Activated T-cell treated with anti-CD3 and anti-CD28 coated beads for 4 hours (primary cell): ENCODE measurements at places on chromosomes 12 and 14.

GRCh38 chr12:6613015-6613775 is 6.0 kb upstream of the CHD4 start:
- DNase-seq: no peak

- DNase-seq: no peak
Observed at GRCh38 chr14:92472860-92473259, 40.7 kb upstream of the RIN3 start.

- DNase-seq: no peak
Observed at GRCh38 chr12:57760347-57760982, 5.6 kb downstream of the MARCHF9 start.

DNA sequence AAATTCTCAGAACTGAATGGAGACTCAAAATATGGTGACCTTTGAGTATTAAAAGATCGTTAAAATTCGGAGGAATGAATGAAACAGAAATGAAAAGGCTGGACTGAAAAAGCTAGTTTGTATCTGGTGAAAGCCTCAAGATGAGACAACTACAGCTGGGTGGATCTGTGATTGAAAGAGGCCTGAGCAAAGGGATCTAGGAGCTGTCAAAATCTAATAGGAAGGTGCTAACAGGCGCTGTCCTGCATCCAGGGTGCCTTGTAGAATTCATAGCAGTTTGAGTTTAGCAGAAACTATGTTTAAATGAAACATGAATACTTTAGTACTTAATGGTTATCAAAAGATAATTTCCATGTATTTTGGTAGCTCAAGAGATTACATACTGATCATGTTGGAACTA is 2.3 kb downstream of the YY1 start:
- no peak for DNase-seq

GRCh38 chr12:42442311-42442759 is 116.4 kb downstream of the PPHLN1 start:
- no peak for DNase-seq

- no peak for DNase-seq
Observed at GRCh38 chr14:75013290-75013689, 10.6 kb downstream of the EIF2B2 start.

DNA sequence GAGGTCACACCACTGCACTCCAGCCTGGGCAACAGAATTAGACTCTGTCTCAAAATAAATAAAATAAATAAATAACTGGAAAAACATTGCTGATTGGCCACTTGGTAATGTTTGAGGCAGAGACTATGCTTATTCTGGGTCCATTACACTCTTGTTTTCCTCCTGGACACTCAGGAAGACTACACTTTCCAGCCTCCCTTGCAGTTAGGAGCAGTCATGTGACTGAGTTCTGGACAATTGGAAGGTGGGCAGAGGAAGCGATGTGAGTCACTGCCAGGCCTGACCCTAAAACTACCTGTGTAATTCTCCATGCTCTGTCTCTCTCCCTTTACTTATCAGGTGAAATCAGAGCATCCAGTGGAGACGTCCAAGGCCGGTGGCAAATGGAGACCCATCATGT is 74.4 kb downstream of the VCPKMT start:
- DNase-seq: no peak

GRCh38 chr12:76789335-76790050 is 25.6 kb downstream of the ZDHHC17 start:
- DNase-seq: no peak

GRCh38 chr12:57810450-57810849 is 8.1 kb downstream of the AVIL start:
- DNase-seq: no peak

GRCh38 chr14:63725786-63726460 is 1.9 kb downstream of the SGPP1 start:
- DNase-seq: no peak

GRCh38 chr12:47383942-47384341 is 304.2 kb upstream of the AMIGO2 start:
- DNase-seq: no peak

DNA sequence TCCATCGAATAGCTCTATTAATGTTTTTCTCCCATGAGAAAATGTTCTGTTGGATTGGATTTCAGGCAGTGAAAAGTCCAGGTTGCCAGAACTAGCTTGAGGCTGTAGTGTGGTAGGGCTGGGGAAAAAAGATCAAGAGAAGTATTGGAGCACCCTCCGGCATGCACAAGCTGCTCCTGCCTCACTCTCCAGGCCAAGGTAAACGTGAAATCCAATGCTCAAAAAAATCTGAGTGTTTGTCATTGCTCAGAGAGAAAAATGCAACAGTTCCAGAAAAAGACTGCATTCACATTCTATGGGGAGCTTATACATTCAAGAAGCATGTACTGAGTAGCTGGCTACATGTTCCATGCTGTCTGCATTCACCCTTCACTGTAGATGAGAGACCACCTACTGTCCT is 680.9 kb upstream of the TBX3 start:
- DNase-seq: no peak

- no peak for DNase-seq
Observed at GRCh38 chr12:119328111-119328510, 6.4 kb upstream of the CCDC60 start.

GRCh38 chr12:76084863-76085519 is 506 bp upstream of the NAP1L1 start:
- peak; percentile 31 for DNase-seq

- no peak for DNase-seq
Observed at GRCh38 chr14:54796961-54797360, 105.7 kb downstream of the GCH1 start.

GRCh38 chr14:75147423-75148071 is 20.7 kb upstream of the NEK9 start:
- DNase-seq: no peak

GRCh38 chr12:58247633-58248032 is 306.3 kb downstream of the ATP23 start:
- no peak for DNase-seq

DNA sequence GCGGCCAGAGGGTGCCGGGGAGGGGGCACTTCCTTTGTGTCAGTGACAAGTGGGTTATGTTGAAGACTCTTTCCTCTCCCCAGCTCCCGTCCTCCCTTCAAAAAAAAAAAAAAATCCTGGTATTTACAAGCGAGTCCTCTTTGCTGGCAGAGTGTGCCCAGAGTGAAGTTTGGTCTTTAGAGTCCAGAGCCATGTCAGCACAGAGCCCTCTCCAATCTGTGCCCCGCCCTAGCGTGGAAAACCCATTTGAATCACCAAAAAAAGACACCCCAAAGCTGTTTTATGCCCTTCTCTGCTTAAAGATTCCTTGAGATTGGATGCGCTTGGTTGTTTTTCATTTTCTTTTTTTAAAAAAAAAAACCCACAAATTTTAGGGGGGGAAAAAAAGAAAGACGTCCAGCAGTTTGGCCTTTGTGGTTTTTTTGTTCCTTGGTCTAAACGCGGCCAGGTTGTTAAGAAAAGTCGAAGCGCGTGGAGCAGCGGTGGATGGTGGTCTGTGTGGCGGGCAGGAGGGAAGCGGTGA is 3.3 kb downstream of the NKX2-1 start:
- DNase-seq: no peak

GRCh38 chr12:13472690-13473089 is 276.2 kb downstream of the EMP1 start:
- DNase-seq: no peak

DNA sequence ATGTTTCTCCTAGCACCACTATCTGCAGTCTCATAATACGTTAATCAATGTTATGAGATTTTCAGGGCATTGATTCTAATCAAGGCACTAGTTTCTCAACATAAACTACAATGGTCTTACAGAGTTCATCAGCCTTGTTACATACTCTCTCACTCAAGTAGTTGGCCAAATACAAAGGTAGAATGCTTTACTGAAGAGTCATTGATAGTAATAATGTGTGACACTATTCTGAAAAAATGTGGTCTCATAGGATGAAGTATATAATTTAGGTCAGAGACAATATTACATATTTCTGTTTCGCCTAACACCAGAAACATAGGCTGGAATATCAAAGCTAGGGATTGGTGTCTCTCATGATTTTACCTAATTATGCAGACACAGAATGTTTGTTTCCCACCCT is 35.2 kb upstream of the MDGA2 start:
- no peak for DNase-seq

DNA sequence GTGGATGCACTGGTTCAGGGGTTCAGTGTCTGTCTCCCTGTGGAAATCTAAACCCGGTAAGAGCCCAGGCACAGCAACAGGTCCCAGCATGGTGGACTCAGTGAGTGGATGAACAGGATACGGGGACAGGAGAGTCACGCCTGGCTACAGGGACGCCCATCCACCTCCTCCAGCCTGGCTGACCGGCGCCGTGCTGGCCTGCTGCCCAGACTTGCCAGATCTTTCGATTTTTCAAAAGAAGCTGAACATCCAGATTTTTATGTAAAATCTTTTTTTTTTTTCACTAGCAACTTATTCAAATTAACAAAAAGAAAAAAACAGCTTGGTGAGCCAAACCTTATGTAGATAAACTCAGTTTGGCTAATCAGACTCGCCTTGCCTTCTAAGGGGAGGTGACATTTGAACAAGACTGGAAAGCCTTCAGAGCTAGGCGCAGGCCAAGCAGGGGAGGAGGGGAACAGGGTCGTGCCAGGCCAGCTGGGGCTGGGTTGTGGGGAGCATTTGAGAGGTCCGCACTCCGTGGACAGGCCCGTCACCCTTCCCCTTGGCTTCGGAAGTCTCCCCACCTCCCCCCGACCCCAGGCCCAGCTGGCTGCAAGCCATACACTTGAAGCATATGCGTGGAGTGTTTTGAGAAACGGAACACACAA is 87.8 kb upstream of the NCOR2 start:
- DNase-seq: no peak

DNA sequence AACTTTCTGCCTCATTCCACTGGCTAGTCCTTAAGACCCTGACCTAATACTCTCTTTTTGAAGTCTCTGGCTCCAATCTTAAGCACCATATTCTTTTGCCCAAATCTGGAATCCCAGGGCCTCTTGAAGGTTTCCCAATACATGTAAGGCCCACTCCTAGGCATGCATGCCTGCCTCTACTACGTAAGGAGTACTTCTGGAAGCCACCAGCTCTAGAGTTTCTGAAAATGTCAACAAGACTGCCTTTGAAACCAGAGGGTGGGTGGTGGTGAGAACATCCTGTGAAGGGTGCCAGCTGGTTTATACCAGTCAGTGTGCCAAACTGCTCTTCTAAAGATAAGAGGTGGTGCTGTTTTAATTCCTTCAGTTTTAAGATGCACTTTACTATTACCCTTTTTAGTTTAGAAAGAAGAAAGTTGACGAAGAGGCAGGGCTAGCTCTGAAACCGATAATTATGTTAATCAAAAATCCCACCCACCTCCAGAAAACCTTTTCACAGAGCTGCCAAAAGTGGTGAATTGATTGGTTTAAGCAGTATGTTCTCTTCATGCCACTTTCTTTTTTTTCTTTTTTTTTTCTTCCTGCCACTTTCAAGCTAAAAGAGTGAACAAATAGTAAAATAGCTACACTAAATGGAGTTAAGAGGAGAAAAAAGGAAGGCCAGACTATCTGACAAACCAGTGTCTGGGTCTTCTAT is 8.7 kb upstream of the WDR89 start:
- DNase-seq: peak; percentile 22

- DNase-seq: no peak
Observed at GRCh38 chr12:103620395-103620794, 33.3 kb downstream of the STAB2 start.

DNA sequence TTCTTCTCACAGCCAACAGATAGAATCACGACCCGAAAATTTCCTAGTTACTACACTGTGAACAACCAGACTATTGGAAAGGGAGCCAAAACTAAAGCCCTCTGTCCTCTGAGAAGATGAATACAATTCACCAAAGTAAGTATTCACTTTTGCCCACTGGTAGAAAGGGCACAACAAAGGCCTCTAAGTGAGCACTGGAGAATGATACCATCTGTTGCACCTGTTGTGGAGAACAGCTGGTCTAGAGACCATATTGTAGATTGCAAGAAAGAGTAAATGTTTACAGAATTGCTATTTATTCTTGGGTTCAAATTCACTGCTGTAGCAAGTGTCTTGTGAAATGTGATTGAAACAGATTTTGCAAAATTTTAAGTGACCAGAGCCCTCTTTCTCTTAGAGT is 46.9 kb upstream of the ANO6 start:
- no peak for DNase-seq

DNA sequence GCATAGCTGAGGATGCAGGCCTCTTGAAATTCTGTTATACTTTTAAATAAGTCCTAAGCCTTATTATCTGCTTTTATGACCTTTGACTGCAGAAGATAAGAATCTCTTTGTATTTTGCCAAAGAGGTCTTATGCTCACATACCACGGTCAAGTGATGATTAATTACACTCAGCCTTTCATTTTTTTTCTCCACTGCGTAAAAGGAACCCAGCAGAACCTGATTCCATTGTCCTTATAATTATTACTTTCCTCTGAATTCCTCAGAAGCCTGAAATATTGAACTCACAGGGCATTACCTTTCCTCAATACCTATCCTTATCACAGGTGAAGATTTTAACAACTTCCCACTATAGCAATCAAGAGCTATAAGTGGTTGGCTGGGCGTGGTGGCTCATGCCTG is 498.7 kb upstream of the RPL10L start:
- DNase-seq: no peak

- no peak for DNase-seq
Observed at GRCh38 chr12:19799216-19799615, 359.9 kb downstream of the AEBP2 start.

- no peak for DNase-seq
Observed at GRCh38 chr14:38042322-38042721, 165.4 kb upstream of the SSTR1 start.

GRCh38 chr12:62403031-62403430 is 63.6 kb upstream of the MON2 start:
- DNase-seq: no peak

DNA sequence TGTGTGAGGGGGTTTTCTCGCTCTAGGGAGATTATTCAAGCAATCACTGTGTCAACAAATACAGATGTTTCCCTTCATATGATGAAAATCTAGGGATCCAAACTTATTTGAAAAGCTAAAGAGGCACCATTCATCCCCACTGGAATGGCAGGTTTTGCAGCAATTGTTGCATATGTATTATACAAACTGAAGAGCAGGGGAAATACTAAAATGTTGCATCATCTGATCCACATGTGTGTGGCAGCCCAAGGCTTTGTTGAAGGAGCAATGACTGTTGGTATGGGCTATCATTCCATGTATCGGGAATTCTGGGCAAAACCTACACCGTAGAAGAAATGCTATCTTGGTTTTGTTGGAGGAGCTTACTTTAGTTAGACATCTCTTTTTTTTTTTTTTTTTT is 4.1 kb upstream of the PRPF40B start:
- DNase-seq: no peak

- no peak for DNase-seq
Observed at GRCh38 chr14:49463146-49463545, 123.0 kb downstream of the RPS29 start.

GRCh38 chr14:65025818-65026217 is 39.1 kb downstream of the FNTB start:
- no peak for DNase-seq

- DNase-seq: no peak
Observed at GRCh38 chr14:102795060-102795925, 18.0 kb downstream of the TRAF3 start.

GRCh38 chr12:123896767-123897166 is 75.9 kb downstream of the CCDC92 start:
- DNase-seq: no peak

DNA sequence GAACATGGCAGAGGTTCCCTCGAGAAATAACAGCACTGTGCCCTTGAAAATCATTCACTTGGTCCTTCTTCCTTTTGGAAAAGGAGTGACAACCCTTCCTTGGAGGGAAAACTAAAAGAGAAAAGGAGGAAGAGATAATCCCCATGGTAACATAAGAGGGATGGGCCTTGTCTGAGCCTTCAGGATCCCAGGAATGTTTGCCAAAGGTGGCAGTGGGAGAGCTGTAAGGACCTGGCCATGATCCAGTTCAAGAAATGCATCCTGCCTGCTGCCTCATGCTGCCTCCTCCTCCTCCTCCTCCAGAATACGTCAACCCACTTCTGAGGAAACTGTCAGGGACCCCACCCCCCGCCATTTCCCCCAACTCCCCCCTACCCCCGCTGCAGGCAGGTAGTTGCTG is 118.8 kb downstream of the KCNK10 start:
- DNase-seq: no peak
